ENCODE measurements at places on chromosomes 12 and 14.

DNA sequence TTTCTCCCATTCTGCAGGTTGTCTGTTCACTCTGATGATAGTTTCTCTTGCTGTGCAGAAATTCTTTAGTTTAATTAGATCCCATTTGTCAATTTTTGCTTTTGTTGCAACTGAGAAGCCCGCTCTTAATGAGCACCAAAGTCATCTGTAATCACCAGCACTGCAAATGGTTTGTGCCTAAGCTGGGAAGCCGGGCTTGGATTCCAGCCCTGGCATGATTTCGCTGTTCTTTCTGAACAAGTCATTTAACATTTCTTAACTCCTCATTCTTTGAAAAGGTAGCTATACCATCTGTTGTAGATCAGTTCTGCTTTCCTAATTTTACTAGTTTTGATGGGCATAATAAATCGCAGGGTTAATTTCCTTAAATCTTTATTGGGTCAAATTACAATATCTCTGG lies 32.1 kb downstream of the PIWIL1 start:
- no peaks in the 10 kb centered on the region for H3K4me1 ChIP-seq
- DNase-seq = no peak
- no peaks in the 10 kb centered on the region for H3K36me3 ChIP-seq
- peaks cover 4% of the 10 kb centered on the region for H3K27me3 ChIP-seq
- H3K27ac ChIP-seq = no peak overlapping the region
- no peak overlapping the region for H3K4me3 ChIP-seq

DNA sequence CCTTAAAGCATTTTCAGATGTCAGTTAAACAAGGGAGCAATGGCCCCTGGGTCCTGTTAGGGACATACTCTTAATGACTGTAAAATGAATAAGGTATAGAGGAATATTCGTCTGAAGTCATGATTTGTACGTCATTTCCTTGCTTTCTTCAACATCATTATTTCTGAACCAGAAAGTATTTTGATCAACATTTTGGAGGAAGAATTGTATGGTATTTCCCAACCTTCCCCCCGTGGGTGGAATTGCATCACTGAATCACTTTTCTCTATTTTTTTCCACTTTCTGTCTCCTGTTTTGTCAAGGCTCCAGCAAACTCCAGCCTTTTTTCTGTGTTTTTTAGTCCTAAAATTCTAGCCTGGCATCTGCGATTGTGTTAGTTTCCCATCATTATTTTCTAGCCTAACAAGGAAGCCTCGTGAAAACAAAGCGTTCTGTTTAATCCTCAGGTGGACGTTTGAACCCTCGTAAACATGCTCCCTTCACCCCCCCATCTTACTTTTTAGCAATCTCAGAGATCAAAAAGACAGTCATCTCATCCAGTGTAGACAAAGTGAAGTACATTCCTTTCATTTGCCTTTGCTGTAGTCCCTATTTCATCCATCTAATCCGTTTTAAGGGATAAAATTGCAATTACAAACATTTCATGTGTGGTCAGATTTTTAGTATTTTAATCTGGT lies 62.3 kb downstream of the ETV6 start:
- no peaks in the 10 kb centered on the region for H3K27me3 ChIP-seq
- no peak for DNase-seq
- H3K4me3 ChIP-seq = no peak overlapping the region

DNA sequence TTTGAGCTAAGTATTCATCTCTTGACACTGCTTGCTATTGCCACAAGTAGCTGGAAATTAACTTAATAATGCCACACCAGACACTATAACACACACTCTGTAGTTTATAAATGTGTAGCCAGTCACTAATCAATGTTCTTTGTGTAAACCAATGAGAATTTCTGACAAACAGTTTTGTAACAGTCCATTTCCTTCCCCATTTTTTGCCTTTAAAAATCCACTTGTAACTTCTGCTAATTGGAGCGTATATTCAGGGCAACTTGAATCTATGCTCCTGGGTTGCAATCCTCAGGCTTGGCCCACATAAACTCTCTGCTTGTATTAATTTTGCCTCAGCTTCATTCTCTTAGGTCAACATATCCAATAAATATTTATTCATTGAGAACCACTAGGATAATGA lies 125.0 kb upstream of the DHRS4 start:
- H3K27me3 ChIP-seq = peaks cover 4% of the 10 kb centered on the region
- DNase-seq = no peak
- H3K36me3 ChIP-seq = no peaks in the 10 kb centered on the region
- no peak overlapping the region for H3K27ac ChIP-seq
- H3K4me3 ChIP-seq = no peak overlapping the region

GRCh38 chr12:44367916-44368315 lies 508.2 kb downstream of the NELL2 start:
- no peaks in the 10 kb centered on the region for H3K4me1 ChIP-seq
- no peaks in the 10 kb centered on the region for H3K27me3 ChIP-seq
- no peak overlapping the region for H3K27ac ChIP-seq
- no peaks in the 10 kb centered on the region for H3K36me3 ChIP-seq
- H3K4me3 ChIP-seq = no peak overlapping the region
- DNase-seq = no peak
